GOT3 (cell line): ENCODE measurements at places on chromosomes 1 and 21.

DNA sequence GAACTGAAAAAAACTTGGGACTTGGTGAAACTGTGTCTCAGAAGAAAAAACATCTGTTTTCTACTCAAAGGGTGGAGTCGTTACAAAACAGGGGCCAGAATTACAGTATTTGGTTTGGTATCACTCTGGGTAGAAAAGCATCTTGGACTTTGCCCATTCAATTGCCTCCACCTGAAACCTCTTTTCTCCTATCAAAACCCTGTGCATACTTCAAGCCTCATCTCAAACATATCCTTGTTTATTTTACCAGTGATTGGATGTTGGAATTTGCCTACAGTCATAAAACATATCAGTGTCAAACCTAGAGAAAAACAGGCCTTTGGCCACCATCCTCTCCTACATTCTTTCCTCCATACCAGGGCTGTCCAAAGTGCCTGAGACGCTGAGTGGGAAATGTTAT is 281.5 kb downstream of the PLPP3 start:
- no peak for DNase-seq

DNA sequence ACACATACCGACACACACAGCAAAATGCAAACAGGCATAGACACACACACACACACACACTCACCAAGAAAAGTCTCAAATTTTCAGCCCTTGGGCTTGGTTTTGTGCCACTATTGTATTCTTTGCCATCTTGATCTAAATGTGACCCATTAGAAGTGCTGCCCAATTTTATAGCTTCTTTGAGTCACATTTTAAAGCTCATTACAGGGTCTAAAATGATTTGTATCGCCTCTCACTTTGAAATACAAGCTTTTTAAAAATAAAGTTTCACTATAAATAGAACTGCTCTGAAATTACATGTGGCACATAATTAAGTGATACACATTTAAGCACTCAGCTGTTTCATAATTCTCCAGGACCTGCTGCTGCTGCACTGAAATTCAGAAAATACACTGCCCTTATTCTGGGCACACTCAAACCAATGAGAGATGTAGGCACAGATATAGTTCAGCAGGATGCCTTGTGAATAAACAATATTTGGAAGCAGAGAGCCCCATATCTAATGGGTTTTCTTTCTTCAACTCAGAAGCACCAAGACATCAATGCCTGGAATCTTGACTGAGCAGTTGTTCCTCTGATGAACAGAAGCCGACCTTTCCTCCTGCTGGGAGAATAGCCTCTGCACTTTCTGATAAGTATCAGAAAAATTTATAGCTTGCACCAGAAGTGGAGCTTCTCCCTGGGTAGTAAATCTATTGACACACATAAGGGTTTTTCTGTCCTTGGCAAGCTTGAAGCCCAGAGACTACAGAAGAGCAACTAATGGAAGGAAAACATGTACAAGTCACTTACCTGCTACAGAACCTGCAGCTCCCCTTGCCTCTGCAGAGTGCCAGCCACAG is 37.0 kb upstream of the PLPPR4 start:
- no peak for DNase-seq

DNA sequence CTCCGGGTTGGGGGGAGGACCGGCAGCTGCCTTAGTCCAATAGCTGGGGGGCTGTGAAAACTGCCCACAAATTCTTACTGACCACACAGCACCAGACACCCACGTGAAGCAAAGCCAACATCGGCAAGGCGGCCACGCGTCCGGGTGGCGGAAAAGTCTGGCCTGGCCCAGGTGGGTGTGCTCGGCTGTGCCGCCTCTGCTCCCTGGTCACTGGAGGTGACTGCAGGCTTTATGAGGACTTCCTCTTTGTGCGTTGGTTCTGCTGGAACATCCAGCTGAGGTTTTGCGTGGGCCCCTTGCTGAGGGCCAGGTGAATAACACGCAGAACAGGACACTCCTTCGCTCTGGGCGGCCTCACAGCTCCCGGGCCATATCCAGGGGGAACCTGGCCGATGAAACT is 35.4 kb downstream of the FAAP20 start:
- DNase-seq, result no peak

GRCh38 chr1:156146020-156146768 is 7.2 kb upstream of the SEMA4A start:
- DNase-seq, result peak; percentile 63

DNA sequence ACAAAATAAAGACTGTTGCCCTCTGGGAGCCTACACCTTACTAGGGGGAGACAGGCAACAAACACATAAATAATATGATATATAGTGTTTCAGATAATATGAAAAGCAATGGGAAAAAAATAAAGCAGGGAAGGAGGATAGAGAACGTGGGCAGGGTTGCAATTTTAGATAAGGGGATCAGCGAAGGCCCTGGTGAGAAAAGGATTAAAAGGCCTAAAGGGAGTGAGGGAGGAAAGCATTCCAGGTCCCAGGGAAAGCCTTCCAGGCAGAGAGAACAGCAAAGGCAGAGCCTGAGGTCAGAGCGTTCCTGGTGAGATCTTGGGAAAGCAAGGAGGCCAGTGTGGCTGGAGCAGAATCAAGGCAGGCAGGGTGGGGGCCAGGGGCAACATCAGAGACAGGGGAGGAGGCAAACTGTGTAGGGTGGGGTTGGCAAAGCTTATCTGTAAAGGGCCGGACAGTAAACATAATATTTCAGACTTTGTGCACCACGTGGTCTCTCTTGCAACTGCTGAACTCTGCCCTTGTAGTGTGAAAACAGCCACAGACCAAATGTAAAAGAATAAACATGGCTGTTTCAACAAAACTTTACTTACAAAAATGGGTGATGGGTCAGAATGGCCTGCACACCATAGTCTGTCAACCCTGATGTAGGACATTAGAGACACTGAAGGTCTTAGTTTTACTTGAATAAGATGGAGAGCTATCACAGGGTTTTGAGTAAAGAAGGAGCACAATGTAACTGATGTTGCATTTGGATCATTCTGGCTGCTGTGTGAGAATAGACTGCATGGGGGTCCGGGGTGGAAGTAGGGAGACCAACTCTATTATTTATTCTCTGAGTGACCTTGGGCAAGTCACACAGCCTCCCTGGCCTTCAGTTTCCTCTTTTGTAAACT is 13.3 kb upstream of the CPT2 start:
- no peak for DNase-seq

GRCh38 chr21:41506611-41507520 is 1.1 kb downstream of the TMPRSS2 start:
- DNase-seq, result no peak

DNA sequence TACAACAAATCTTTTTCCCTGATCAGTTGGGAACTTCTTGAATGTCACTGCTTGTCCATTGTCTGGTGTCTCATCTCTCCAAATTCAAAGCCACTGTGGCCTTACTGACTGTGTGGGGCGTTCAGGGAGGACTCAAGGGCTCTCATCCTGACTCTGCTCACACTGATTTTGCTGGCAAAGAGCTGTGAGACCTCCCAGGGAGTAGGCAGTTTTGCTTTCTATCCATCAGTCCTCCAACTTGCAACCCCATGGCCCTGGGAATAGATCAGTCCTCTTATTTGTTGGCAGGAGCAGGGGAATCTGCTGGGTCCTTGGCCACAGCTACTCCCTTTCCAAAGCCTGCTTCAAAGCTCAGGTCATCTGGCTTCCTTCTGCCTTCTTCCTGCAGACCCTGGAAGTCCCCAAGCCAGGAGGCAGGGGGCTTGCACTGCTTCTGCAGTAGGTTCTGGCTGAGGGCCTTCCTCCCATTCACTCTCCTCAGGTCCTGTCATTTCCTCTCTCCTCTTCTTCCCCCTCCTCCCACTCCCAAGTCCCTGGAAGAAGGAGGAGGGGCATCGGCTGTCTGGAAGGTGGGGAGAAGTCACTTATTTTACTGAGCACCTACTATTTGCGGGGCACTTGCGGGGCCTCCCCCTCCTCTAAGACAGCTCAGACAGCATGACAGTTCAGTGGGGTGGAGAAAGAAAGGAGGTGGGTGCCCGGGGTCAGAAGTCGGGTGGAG is 876 bp upstream of the NAV1 start:
- no peak for DNase-seq

DNA sequence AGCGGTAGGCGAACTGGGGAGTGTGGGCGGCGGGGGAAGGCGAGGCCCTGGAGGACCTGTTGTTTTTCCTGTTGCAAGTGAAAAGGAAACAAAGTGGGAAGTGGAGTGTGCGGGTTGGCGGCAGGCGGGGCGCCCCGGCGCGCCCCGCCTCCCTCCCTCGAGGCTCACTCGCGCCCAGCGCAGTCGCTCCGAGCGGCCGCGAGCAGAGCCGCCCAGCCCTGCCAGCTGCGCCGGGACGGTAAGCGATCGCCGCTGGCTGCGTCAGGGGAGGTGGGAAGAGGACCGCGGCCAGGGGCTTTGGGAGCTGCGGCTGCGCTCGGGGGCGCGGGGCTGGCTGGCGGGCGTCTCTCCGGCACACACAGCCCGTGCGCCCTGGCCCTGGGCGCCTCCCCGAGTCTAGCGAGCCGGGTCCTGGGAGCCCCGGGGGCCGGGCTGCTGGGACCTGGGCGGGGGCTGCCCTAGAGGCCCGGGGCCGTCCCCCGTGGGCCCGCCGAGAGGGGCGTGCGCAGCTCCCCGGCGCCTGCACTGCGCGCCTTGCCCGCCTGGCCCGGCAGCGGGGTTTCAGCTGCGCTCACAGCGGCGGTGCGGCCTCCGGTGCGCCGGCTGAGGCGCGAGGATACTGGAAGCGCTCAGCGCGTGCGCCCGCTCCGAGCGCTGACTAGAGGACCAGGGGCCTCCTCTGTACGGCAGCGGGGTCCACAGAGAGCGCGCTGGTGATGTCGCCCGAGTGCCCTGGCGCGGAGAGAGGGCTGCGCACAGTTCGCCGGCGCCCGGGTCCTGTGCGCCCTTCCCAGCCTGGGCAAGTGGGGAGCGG is at the start of gene PIK3CD:
Gene PIK3CD, plus strand, starts transcription at position 167 of the 814 bp plus-strand sequence. CDS start 58,725 bp downstream, outside the sequence.
- no peak for DNase-seq

DNA sequence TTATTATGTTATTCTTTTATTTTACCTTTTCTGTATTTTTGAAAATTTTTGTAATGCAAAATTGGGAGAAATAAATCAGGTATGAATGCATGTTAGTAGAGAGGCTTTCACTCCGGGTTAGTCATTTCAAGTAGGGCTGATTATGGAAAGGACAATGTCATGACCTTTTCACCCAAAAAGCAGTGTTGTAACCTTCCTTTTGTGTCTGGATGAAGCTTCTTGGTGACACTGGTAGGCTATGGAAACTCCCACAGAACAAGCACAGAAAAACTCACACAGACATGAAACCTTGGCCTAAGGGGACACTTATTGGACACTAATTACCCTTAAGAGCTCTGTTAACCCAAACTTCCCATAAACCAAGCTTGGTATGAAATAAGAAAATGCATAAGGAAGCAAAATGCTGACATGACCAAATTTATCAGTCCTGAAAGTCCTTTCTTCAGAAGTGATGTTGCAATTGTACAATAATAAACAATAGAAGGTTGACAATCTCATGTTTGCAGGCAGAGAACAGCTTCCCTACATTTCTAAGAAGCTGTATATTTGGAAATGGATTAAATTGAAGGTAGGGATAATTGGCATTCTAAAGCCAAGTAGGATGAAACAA is 70.0 kb upstream of the KCNJ15 start:
- no peak for DNase-seq

DNA sequence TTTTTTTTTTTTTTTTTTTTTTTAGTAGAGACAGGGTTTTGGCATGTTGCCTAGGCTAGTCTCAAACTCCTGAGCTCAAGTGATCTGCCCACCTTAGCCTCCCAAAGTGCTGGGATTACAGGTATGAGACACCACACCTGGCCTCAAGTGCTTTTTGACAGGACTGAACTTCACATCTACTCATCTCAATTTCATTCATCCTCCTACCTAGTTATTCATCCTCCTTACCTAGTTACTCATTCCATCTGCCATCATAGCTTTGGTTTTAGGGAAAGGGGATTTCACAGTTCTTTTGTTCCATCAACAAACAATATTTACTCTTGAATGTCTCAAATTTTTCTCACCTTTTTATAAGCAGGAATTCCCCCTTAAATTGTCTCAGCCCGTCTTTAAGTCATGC is 38.6 kb upstream of the RALGPS2 start:
- DNase-seq, result no peak

GRCh38 chr21:31744182-31744800 is 12.4 kb upstream of the SCAF4 start:
- no peak for DNase-seq

DNA sequence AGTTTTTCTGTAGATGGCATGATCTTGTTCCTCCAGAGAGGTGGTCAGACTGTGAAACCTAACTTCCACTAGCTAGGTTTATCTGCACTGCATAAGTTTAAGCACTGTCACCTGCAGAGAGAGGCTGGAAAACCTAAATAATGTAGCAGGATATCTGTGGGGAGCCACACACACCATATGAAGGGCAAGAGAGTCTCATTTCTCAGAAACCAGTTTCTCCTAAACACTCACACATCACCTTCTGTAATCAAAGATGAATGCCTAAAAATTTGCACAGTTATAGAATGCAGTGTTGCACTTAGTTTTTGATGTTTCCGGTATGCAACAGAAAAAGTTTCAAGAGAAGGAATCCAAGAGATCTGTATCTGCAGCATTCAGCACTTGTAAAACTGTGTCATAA is 654.6 kb downstream of the ADGRL2 start:
- no peak for DNase-seq

DNA sequence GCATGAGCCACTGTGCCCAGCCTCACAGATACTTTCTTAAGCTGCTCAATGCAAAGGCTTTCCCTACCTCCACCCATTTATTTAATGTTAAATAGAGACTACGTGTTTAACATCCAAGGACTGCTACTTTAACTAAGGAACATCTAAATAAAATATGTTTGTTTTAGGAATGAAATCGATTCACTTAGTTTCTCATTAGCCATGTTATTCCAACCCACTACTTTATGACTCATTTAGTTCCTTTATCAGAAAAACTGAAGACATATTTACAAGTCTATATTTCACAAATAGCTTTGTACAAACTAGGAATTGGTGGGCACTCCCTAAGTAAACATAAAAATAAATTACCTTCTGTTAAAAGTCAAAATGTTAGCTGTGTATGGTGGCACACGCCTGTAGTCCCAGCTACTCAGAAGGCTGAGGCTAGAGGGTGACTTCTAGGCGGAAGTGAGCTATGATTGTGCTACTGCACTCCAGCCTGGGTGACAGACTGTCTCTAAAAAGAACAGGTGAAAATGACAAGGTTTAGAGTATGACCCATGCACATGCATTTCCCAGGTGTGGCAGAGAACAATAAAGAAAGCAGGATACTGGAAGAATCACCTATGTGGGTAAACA is 39.9 kb upstream of the AK4 start:
- DNase-seq, result no peak

DNA sequence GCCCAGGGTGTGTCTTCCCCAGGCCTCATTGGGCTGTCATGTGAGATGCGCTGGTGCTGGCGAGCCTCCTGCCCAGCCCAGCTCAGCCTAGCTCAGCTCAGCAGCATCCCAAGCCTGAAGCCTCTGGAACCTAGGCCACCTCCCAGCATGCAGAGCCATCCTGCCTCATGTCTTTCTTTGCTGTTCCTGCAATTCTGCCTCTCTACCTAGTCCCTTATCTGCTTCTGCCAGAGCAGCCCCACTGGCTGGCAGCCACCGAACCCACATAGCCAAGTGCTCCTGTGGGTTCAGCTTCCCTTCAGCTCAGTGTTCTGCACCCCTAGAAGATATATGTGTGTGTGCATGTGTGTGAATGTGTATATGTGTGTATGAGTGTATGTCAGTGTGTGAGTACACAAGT is 291.5 kb upstream of the VAMP3 start:
- no peak for DNase-seq

- DNase-seq, result no peak
Observed at GRCh38 chr1:99660496-99660895, 14.6 kb downstream of the PALMD start.

GRCh38 chr1:246572785-246573184 is 6.5 kb downstream of the CNST start:
- DNase-seq, result no peak
